ENCODE measurements at places on chromosomes 4 and X.

- no peak for DNase-seq
Observed at GRCh38 chr4:153781280-153781679, 7.6 kb downstream of the SFRP2 start.

- no peak for DNase-seq
Observed at GRCh38 chr4:159777689-159778088, 674.8 kb downstream of the RAPGEF2 start.

- DNase-seq = no peak
Observed at GRCh38 chrX:149248073-149248625, 257.0 kb downstream of the IDS start.

GRCh38 chrX:23578079-23578478 lies 89.2 kb upstream of the PRDX4 start:
- DNase-seq = no peak

GRCh38 chrX:12332786-12333347 lies 194.6 kb downstream of the FRMPD4 start:
- no peak for DNase-seq

GRCh38 chr4:112371361-112371760 lies 74.2 kb downstream of the ALPK1 start:
- no peak for DNase-seq

DNA sequence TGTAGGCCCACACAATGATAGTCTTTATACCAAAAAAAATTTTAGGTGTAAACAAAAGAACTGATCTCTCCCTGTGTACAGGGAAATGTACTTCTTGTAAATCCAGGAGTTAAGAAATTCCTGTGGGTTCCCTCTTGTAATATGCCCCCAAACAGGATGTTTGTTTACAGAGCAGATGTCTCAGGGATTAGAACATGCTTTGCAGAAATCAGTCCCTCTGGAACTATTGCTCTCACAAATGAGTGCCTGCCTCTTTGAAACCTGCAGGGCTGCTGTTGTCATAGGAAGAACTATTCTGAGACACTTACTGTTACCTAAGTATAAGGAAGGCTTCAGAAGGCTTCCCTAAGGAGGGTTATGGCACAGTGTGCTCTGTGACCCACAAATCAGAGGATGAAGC lies 35.6 kb downstream of the PAK3 start:
- DNase-seq = no peak

- no peak for DNase-seq
Observed at GRCh38 chr4:151908201-151908600, 147.4 kb upstream of the GATB start.

GRCh38 chr4:67355806-67356205 lies 189.5 kb downstream of the CENPC start:
- DNase-seq = no peak

- no peak for DNase-seq
Observed at GRCh38 chr4:73187325-73187724, 71.3 kb downstream of the ANKRD17 start.

DNA sequence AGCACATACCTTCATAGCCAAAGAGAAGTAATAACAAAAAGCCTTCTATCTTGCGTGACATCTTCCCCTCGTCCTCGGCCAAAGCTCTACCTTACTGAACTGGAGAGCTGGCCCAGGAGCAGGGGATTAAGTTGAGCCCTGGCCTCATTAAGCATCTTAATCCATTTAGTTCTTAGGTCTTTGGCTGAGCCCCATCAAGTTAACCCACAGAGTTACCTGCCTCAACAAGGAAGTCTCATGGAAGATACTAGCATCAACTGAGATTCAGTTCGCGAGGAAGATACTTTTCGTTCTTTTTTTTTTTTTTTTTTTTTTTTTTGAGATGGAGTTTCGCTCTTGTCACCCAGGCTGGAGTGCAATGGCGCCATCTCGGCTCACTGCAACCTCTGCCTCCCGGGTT lies at the start of gene RS1:
Gene RS1, minus strand, starts transcription at position 101 of the 400 bp plus-strand sequence. Its CDS starts 40 bp downstream, at position 61.
- DNase-seq = no peak

DNA sequence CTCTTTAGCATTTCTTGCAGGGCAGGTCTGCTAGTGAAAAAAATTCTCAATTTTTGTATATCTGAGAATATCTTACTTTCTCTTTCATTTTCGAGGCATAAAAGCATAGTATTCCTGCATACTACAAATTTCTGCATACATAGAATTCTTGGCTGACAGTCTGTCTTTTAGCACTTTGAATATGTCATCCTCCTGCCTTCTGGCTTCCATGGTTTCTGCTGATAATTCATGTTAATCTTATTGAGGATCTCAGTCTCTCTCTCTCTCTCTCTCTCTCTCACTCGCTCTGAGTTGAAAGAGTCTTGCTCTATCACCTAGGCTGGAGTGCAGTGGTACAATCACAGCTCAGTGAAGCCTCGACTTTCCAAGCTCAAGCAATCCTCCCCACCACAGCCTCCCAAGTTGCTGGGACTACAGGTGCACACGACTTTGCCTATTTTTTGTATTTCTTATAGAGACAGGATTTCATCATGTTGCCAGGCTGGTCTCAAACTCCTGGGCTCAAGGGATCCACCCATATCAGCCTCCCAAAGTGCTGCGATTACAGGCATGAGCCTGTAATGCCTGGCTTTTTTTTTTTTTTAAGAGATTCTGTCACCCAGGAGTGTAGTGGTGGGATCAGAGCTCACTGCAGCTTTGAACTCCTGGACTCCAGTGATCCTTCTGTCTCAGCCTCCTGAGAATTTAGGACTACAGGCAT lies 161.3 kb downstream of the FNIP2 start:
- no peak for DNase-seq

DNA sequence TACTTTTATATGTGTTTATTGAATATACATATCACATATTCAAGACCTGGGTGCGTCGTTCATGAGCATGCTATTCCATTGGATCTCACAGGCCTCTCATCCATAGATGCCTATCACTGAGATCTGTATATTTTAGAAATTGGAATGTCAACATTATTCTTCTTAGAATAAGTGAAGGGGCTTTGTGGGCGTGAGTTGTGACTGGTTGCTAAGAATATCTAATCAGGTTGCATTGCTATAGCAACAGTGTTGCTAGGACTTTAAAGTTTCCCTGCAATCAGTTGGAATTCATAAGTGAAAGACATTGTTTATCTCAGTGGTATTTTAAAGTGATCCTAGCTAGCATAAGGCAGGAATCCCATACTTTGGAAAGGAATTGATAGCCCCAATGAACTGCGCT lies 36.7 kb upstream of the ANK2 start:
- no peak for DNase-seq

GRCh38 chr4:182137343-182137742 lies 105.9 kb upstream of the TENM3 start:
- DNase-seq = no peak

DNA sequence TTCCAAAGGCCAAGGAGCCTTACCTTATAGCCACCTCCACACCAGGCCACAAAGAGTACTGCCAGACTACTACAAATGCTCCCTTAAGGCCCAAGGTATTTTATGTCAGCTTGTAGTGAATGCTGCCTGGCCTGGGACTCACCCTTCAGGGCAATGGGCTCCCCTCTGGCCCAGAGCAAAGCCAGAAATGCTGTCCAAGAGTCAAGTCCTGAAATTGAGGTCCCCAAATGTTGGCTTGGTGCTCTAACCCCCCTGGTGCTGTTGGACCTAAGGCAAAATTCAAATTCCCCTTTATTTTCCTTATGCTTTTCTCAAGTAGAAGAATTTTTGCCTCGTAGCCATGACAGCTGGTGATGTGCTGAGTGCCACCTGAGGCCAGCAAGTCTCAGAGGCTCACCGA lies 1354.3 kb upstream of the DIAPH2 start:
- no peak for DNase-seq

- DNase-seq = no peak
Observed at GRCh38 chr4:153512162-153512852, 46.1 kb downstream of the TMEM131L start.

DNA sequence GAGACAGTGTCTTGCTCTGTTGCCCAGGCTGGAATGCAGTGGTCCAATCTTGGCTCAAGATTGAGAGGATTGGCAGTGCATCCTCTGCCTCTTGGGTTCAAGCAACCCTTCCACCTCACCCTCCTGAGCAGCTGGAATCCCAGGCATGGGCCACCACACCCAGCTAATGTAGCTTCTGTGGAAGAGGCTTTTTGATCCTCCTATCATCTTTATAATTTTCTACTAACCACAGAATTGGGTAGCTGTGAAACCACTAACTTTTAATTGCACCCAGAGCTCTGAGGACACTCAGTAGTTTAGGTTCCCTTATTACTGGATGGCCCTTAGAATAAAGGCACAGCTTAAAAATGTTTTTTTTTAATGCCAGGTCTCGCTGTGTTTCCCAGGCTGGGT lies 8.9 kb upstream of the AGA start:
- no peak for DNase-seq

DNA sequence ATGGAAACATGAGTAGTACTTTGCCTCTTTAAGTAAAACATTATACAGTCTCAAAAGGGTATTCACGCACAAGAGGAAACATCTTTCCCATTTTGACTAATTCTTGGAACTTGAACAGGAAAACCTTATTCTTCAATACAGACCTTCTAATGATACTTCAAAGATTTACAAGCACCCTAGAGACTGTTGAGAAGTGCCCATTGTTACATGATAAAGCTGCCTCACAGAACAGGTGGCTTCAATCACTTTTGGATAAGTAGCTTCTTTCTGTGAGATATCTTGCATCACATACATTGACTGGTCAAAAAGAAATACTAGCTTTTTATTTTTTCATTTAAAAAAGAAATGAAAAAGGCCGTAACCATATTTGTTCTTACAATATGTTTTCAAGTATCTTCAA lies 219.4 kb downstream of the EPHA5 start:
- no peak for DNase-seq

- DNase-seq = peak; percentile 20
Observed at GRCh38 chrX:18676470-18676869, 4.6 kb upstream of the RS1 start.

DNA sequence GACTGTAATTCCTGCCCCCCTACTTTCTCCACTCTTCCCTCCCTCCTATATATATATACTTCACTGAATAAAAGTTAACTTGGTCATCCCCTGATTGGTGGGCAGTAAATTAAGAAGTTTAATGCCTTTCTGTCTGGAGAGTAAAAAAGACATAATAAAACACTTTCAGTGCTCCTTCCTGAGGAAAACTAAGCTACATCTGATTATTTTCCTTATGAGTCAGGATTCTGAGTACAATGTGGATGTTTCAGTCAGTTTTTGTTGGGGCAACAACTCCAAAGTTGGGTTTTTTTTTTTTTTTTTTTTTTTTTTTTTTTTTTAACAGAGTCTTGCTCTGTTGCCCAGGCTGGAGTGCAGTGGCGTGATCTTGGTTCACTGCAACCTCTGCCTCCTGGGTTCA lies 22.0 kb upstream of the SUPT20HL2 start:
- DNase-seq = no peak

- DNase-seq = no peak
Observed at GRCh38 chr4:163165217-163166017, 1.3 kb downstream of the NAF1 start.

DNA sequence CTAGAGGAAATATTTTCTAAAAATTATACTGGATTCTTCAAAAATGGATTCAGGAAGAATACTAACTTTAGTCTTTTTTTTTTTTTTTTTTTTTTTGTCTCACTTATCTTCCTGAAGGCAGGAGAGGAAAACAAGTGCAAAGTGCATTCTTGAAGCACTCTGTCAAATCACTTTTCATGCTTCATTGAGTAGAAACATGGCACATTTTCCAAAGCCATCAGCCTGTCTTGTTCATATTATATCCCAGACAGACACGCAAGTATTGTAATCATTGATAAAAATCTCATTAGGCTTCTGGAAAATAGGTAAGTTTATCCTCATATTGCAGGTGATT lies 1.2 kb downstream of the BBS12 start:
- no peak for DNase-seq

DNA sequence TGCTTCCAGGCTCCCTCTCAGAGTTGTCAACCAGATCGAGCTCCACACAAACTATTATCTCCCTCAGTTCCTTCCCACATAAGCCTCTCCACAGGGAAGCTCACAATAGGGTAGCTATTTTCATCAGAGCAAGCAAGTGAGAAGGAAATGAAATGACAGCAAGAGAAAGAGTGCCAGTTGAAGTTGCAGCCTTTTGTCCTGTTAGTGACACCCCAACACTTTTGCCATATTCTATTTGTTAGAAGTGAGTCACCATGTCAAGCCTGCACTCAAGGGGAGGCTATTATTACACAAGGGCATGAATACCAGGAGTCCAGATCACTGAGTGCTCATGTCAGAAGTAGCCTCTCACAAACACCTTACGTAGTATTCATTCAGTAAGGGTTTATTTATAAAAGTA lies 266.3 kb upstream of the NOCT start:
- DNase-seq = peak; percentile 4

GRCh38 chrX:105910563-105911105 lies 88.3 kb downstream of the NRK start:
- DNase-seq = no peak

GRCh38 chr4:24923550-24923949 lies 10.7 kb upstream of the CCDC149 start:
- no peak for DNase-seq

- DNase-seq = no peak
Observed at GRCh38 chr4:100106982-100107381, 83.3 kb downstream of the DDIT4L start.

GRCh38 chr4:156146571-156146970 lies 192.9 kb upstream of the CTSO start:
- no peak for DNase-seq

DNA sequence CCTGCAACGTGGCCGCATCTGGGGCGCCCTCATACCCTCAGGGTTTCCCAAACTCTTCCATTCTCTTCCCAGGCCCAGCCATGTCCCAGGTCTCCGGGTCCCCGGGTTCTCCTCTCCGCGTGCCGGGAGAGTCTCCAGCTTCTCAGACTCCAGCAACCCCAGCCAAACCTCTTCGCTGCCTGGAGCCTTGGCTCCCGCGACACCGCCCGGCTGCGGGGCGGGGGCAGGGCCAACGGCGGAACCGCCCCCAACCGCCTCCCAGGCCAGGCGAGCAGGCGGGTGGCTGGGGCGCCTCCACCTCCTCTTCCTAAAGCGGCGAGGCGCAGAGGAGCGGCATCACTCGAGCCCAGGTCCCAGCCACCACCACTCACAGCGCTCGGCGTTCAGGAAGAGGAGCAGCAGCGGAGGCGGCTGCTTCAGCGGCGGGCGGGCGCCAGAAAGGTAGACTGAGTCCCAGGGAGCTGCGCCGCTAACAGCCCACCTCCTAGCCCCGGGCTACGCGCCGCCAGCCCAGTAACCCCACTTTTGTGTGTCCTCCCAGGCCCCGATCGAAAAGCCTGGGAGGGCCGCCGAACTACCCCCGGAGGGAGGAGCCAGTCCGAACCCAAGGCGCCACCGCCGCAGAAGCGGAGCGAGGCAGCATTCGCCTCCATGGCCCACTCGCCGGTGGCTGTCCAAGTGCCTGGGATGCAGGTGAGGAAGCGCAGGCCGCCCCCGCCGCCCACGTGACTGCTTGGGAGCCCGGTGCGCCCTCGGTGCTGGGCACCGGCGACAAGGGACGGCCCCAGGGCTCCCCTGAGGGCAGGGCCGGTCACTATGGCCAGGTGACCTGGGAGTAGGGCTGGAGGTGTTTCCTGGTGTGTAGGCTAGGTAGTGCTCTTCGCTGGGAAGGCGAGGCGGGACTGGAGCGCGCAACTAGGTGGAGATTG lies at the start of gene STK26:
Gene STK26, plus strand, starts transcription at position 336 of the 929 bp plus-strand sequence. Its CDS starts 316 bp downstream, at position 652.
- DNase-seq = peak; percentile 61
